Muscle of back (tissue), 13 donors: ENCODE measurements at places on chromosomes 1 and 21.

GRCh38 chr21:35508139-35508888 is 459.2 kb upstream of the RUNX1 start:
- peak; percentile 55 for DNase-seq

DNA sequence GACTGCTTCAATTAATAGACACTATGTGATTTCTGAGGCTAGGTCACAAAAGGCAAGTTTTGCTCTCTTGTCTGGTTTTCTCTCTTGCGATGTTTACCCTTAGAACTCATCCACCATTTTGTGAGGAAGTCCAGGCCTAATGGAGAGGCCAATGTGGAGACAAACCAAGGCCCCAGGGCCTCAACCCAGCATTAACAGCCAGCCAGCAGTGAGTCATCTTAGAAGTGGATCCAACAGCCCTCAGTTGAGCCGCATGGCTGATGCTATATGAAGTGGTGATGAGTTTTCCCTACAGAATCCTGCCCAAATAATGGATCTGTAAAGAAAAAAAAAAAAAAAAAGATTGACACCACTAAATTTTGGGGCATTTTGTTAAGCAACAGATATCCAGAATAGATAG is 95.1 kb downstream of the DNTTIP2 start:
- DNase-seq = no peak

- DNase-seq = no peak
These were observed 21.6 kb downstream of the MECR start for GRCh38 chr1:29209173-29209572.

DNA sequence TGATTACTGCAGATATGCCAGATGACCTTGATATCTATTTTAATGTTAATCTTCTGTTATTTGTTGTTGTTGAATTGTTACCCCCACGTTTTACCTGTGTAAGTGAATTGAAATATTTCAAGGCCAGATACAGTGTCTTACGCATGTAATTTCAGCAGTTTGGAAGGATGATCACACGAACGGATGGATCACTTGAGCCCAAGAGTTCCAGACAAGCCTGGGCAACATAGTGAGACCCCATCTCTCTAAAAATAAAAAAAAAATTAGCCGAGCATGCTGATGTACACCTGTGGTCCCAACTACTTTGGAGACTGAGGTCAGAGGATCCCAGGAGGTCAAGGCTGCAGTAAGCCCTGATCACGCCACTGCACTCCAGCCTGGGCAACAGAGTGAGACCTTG is 32.2 kb downstream of the SDCCAG8 start:
- no peak for DNase-seq

DNA sequence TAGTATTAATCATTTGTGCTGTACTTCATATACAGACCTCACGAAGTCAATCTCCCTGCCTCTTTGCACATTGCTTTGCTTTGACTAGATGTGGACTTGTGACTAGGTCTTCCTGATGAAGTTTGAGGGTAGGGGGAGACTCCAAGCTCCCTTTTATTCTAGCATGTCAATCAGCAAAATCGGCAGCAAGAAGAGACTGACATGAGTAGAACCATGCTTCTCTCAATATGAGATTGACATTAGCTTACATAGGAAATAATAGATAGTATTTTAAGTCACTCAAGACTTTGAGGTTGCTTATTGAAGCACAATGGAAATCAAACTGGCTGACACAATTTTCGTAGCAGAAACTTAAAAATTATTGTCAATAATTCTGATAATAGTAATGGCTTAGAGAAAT is 866.4 kb upstream of the ADAMTS5 start:
- DNase-seq = no peak
